ENCODE measurements at places on chromosomes 12 and 14.

GRCh38 chr14:44029933-44030332 lies 477.1 kb downstream of the FSCB start:
- no peak for DNase-seq

DNA sequence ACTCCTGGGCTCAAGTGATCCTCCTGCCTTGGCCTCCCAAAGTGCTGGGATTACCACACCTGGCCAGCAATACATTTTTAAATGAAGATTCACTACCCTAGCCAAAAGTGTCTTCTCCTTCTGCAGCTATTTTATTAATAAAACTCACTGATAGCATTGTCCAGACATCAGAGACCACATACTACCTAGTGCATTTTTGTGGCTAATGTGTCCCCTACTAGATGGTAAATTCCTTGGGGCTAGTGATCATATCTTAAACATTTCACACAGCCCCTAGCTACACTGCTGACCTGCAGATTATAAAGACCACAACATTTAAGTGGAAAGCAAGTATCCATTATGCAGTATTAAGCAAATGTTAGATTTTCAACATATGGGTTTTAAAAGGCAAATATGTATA lies 17.0 kb downstream of the DTD2 start:
- no peak for DNase-seq

GRCh38 chr12:114479831-114480230 lies 73.9 kb upstream of the TBX5 start:
- DNase-seq = no peak

DNA sequence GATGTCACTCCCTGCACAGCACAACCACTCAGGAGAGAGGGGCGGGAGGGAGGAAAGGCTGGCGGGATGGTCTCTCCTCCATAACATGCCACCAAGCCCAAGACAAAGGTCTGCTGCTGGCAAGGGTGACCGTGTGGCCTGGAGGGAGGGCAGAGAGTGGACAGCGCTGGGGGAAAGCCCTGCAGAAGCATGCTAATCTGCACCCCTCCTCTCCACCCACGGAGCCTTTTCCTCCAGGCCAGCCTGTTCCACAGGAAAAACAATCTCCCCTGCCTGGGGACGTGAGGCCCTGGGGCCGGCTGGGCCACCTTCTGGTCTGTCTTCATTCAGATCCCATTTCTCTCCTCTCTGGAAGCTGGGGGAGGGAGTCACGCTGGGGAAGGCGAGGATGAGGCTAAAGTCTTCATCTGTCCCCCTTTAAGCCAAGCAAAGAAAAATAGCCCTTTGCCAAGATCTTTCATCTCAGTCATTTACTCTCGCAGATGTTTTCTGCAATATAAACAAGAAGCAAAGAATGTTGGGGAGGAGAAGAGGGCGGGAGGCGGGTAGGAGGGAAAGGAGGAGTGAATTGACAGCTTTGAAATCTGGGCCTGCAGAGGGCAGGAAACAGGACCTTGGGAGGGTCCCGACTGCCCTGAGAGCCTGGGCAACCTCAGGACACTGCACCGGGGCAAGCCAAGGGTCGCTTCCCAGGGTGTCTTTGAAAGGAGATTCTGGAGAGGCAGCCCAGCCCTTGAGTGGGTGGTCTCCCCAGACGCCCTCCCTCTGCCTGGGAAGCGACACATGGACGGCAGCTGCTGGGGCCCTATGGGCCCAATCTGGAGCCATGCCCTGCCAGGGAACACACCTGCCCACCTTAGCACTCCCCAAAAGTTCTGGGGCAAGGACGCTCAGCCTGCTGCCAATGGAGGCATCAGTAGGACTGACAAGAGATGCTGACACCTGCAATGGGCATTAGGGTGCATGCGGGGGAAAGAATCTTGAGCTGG lies 133.6 kb downstream of the ZFP36L1 start:
- DNase-seq = no peak

- peak; percentile 72 for DNase-seq
These were observed at the start of gene SETD1B for GRCh38 chr12:121803861-121804416. SETD1B (plus strand) TSS chr12:121804009; CDS start chr12:121804738, 729 bp downstream.

GRCh38 chr14:100291305-100292075 lies 14.8 kb downstream of the SLC25A29 start:
- no peak for DNase-seq

- no peak for DNase-seq
These were observed 21.0 kb upstream of the SLC6A12 start for GRCh38 chr12:234891-235415.

DNA sequence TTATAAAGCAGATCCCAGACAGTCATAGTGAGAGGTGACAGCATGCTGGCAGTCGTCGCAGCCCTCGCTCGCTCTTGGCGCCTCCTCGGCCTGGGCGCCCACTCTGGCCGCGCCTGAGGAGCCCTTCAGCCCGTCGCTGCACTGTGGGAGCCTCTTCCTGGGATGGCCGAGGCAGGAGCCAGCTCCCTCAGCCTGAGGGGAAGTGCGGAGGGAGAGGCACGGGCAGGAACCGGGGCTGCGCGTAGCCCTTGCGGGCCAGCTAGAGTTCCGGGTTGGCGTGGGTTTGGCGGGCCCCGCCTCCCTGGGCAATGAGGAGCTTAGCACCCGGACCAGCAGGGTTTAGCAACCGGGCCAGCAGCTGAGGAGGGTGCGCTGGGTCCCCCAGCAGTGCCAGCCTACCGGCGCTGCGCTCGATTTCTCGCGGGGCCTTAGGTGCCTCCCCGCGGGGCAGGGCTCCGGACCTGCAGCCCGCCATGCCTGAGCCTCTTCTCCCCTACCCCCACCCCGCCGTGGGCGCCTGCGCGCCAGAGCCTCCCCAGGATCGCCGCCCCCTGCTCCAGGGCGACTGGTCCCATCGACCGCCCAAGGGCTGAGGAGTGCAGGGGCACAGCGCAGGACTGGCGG lies 451.2 kb upstream of the DCN start:
- no peak for DNase-seq

DNA sequence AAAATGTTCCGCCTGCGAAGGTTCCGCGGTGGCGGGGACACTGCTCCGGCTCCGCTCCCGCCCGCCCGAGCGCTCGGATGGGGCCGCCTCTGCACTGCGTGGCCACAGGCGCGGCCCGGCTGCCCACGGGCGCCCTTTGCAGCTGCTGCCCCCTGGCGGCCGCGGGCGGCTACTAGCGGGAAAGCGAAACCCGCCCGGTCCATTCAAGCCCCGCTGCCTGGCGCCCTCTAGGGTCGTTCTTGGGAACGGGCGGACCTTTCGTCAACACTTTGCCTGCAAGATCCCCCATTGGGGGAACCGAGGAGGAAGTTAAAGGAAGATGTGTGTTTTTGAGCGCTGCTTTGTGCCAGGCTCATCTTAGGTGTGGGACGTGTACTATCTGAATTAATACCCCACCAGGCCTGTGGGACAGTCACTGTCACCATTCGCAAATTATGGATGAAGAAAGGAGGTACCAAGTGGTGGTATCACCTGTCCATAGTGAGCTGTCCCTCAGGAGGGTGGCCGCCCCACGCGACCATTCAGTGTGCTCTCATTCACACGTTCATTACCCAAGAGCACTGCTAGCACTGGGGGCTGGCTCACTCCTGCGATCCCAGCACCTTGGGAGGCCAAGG lies 19.4 kb downstream of the GPR132 start:
- peak; percentile 96 for DNase-seq

- no peak for DNase-seq
These were observed 1.1 kb downstream of the RIMKLB start for GRCh38 chr12:8698879-8699278.

- DNase-seq = no peak
These were observed 186.4 kb downstream of the RBM19 start for GRCh38 chr12:113779774-113780173.

GRCh38 chr12:99649551-99649950 lies 2.0 kb downstream of the GARIN6 start:
- DNase-seq = no peak

GRCh38 chr14:58722441-58722840 lies 84.7 kb downstream of the DACT1 start:
- DNase-seq = no peak

DNA sequence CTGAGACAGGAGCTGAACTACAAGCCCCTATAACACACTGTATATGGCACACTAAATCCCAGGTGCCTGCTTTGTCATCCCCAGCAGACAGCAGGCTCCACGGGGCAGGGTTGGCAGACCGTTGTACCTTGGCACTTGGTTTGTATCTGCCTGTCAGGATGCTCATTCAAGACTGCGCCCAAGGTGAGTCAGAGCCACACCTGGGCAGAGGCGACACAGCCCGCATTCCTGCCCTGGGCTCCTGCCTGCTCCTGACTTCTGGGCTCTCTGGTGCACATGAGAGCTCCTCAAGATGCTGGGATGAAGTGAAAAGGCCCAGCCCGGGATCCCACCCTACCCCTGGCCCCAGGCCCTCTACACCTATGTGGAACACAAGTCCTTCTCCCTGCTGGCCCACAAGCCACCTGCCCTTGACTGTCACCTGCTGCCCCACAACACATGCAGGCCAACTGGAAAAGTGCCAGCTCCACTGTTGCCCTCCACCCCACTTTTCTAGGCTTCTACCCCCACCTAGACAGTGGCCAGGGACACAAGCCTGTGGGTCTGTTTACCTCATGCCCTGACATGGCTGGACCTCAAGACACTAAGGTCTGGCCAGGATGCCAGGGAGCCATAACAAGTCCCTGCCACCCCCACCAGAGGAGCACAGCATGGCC lies 30.8 kb upstream of the PNMA1 start:
- no peak for DNase-seq

- no peak for DNase-seq
These were observed 37.3 kb upstream of the MYL2 start for GRCh38 chr12:110957652-110958051.

DNA sequence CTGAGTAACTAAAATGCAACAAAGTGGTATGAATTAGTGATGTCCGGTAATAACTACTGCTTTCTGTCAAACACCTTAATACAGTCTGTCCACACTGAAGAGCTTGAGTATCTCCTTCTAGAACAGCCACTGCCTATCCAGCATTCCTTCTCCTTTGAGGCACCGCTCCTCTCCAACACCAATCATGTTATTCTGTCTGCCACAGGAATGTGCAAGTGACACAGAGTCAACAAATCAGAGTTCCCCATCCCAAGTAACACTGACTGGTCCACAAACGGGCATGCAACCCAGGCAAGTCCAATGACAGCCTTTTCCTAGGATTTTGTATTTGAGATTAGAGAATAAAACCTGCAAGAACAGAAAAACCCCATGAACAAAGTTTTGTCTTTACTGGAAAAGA lies 3.8 kb downstream of the GXYLT1 start:
- DNase-seq = no peak

DNA sequence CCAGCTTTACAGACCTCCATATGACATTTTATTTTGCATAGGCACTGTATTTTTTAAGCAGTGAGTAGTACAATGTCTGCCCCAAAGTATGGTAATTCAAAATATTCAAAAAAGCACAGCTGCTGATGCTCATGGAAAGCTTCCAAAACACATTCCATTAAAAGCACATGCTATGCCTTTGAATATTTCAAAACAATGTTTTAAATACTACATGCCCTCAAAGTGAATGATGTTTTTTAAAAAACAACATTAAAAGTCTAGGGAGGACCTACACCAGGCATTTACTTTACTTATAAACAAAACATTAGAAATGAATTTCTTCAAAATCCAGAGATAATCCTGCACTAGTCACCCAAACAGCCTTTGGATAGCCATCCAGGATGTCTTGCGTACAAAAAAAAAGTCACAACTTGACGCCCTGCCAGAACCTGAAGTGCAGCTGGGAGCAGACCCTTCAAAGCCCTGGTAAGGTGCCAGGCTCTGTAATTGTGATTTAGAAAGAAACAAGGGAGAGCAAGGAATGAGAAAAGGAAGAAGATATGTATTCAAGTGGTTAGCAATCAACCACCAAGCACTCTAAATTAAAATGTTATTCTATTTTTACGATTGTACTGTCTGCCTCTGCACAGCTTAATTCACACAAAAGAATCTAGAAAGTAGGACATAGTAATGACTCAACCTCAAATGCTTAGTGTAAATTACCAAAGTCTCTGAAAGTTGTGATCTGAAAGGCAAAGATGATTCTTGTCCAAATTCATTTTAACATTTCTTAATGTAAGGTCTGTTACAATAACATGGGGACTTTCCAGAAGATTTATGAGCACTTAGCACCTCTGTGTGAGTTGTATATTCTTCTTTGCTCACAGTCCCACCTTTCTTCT lies 31.9 kb downstream of the CEP83 start:
- DNase-seq = no peak

DNA sequence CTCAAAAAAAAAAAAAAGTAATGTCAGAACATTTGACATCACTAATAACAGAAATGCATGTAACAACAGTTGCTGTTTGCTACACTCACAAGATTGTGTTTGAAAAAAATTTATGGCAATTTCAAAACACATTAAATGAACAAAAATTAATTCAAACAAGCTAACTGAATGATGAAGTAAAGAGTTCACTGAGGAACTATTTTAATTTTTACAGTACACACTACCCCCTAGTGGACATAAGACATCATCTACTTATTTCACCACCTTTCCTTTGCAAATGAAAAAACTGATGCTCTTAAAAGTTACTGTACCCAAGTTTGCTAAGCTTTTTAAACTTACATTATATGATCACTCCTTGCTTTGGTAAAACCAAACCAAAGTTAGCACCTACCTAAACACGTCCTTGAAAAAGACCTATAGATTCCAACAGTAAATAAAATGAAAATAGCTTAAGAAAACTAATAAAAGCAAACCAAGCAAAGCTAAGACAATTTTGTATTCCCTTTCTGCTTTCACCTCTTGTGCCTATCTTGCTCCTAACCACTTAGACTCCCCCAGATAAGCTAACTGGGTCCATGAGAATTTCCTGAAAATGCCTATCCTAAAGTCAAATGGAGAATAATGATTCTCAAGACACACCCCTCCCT lies 22.2 kb downstream of the UBE2N start:
- no peak for DNase-seq

- DNase-seq = peak; percentile 12
These were observed 35.1 kb upstream of the BATF start for GRCh38 chr14:75487155-75487671.

GRCh38 chr14:76615331-76615730 lies 145.9 kb upstream of the VASH1 start:
- no peak for DNase-seq
